ENCODE measurements at places on chromosomes 16 and 17.

GRCh38 chr16:28543072-28543471 lies 4.3 kb upstream of the NUPR1 start:
- no peak for DNase-seq

GRCh38 chr16:21186326-21186691 lies 25.1 kb downstream of the ZP2 start:
- DNase-seq: no peak

GRCh38 chr17:63984236-63984635 lies 11.5 kb upstream of the SCN4A start:
- DNase-seq: no peak

DNA sequence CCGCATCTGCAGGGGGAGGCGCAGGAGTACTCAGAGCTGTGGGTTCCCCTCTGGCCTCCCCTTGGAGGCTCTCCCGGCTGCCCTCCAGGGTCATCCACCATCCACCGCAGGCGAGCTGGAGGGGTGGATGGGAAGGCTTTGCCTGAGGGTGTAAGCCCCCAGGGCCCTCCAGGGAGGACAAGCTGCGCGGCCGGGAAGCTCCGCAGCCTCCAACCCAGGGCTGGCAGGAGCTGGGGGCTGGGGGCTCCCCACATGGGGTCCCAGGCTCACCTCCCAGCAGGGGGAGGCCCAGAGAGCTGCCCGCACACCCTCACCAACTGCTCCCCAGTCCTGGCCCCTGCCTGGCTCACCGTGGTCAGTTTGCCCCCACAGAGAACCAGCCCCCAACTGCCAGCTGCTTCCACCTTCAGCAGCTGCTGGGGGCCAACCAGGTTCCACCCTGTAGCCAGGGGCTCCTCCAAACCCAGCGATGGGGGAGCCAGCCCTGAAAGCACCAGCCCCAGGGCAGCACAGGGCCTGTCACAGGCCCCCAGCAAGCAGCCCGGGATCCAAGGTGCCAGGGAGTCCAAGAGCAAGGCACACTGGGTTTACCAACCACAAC lies 19.8 kb upstream of the CHMP6 start:
- no peak for DNase-seq

DNA sequence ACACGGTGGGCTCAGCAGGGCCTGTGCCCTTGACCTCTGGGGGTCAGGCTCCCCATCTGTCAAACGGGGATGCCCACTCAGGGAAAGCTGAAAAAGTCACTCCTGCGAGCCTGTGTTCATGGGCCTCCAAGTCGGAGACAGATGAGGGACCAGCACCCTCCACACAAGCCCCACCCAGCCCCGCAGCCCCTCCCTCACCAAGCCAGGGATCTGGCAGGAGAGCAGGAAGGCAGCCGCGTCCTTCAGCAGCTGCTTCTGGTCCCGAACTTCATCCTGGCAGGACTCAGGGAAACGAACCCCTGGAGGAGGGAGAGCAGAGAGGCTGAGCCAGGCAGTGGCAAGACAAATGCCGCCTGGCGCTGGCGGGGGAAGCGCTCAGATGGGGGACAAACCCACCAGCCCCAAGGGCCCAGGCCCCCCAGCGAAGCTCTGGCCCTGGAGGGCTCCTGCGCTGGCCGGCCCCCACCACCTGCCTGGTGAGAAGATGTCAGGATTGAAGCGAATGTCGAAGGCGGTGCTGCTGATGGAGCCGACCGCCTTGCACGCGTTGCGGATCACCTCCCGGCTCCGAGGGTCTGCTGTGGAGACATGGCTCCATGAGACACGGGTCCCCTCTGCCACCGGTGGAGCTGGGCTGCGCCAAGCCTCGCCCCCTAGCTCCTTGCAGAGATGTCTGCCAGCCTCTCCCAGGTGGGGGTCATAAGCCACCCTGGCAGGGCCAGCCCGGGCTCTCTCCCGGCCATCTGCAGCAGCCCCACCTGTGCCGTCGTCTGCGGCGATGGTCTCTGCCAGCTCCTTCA lies 15.4 kb downstream of the CLUH start:
- DNase-seq: no peak

DNA sequence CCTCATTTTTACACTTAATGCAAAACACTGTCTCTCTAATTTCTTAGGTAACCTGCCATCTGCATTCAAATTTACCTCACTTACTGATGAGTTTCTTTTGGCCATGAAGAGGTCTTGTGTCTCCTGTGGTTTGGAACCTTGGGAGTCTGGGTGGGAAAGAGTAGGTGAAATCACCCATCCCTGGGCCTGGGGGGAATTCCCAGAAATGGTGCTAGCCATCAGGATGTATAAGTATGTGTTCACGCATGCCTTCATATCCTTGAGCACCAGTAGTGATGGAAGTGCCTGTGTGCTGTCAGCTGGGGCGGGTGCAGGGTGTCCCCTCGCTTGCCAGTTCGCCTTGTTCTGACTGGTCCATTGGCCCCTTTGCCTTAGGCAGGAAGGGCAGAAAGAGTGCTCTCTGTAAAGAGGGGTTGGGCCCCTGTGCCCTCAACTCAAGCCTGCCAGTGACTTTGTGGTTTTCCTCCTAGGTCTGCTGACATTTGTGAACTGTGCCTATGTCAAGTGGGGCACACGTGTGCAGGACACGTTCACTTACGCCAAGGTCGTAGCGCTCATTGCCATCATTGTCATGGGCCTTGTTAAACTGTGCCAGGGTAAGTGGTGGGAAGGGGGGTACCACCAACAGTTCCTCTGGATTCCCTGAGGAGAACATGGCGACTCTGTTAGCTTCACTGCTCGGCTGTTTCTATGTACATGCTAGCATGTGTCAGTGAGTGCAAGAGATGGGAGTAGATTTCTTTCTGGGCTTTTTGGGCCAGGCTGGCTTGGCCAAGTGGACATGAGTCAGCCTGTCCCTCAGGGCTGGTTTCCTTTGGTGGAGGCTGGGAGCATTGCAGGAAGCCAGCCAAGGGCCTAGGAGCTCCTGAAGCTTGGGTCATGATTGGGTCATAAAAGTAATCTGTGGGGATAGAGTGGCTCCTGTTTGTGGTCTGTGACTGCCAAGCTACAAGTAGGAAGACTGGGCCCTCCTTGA lies 23.2 kb downstream of the SLC7A6OS start:
- DNase-seq: no peak

GRCh38 chr17:58352596-58353388 lies 791 bp upstream of the SUPT4H1 start:
- DNase-seq: no peak

DNA sequence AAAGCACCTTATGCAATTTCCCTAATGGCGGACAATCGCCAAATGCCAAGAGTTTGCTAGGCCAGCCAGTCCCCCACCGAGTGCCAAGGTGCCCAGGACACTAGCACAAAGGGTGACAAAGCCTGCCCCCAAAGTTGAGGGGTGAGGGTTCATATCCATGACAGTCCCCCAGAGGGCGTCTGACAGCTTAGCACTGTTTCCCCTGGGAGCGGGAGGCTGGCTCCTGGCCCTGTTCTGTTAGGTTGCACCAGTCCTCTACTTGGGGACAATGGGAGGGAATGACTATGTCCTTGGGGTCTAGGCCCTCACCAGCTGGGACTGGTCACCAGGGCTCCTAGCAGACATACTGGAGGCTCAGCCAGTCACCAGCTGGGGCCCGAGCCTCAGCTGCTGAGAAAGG lies 66.9 kb downstream of the MYO18A start:
- no peak for DNase-seq

- DNase-seq: no peak
Observed at GRCh38 chr16:24023621-24024020, 187.8 kb downstream of the PRKCB start.

- DNase-seq: no peak
Observed at GRCh38 chr17:55435408-55435807, 13.8 kb upstream of the MMD start.

DNA sequence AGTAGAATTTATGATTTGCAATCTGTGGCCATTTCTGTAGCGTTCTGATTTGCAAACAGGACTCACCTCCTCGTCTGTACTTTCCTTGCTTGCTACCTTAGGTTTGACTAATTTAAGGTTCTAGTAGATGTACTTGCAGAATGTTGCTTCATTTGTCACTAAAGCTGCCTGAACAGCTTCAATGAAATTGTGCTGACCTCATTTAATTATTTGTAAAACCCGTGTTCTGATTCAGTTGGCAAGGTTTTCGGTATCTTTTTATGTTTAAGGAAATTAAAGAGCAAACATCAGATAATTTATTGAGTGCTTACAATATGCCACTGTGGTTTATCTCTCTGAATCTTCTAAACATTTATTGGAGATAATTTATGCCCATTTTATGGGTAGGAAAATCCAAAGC lies 284.9 kb upstream of the EEF2KMT start:
- no peak for DNase-seq

- DNase-seq: peak; percentile 61
Observed at GRCh38 chr17:7136266-7136877, 21.8 kb upstream of the ASGR2 start.

GRCh38 chr17:55818451-55819375 lies 67.9 kb downstream of the PCTP start:
- DNase-seq: no peak

Measured in midbrain (tissue), 1 donor.